Large intestine (tissue), 12 donors: ENCODE measurements at places on chromosomes 4 and X. TPM values are rescaled to one million over a fixed set of nuclear protein-coding genes. Genes with fewer than 3 reads are reported as not detected.

DNA sequence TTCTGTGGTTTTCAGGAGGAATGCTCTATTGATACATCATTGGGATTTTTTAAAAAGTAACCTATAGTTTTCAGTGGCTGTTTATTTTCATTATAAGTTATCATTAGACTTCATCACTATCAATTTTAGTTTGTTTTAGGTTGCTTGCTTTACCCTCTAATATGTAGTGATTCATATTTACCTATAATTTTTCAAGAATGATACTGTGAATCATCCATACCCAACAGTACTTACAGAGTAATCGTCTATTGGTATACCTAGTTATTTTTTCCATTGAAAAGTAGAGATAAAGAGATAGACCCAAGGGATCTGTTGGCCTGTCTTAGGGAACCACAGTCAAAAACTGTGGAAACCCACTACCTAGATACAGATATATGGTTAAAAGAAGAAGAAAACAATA is 83.3 kb downstream of the KLHL34 start:
- no peaks in the 10 kb centered on the region for H3K4me1 ChIP-seq
- no peak overlapping the region for H3K27ac ChIP-seq

GRCh38 chr4:87525636-87526295 is 3.4 kb downstream of the SPARCL1 start:
- H3K4me3 ChIP-seq, result peak overlapping the region; percentile 9
- H3K27me3 ChIP-seq, result no peaks in the 10 kb centered on the region
- DNase-seq, result no peak
- no peaks in the 10 kb centered on the region for H3K36me3 ChIP-seq

DNA sequence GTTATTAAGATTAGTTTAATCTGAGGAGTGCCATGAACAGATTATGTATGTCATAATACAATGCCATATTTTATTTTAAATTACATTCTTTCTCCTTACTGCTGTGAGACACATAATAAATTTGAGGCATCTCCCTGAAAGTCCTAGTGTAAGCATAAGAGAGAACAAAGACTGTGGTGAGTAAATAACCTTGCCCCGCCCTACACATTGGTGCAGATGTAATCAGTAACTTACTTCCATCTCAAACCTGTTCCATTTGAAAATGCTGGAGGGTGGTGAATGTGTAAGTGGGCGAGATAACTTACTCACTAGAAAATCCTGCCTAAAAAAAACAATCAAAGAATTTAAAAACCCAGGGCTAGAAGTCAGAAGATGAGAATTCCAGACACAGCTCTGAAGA is 338.1 kb upstream of the SLIT2 start:
- H3K27me3 ChIP-seq, result no peaks in the 10 kb centered on the region
- DNase-seq, result peak; percentile 2
- no peak overlapping the region for H3K4me3 ChIP-seq

DNA sequence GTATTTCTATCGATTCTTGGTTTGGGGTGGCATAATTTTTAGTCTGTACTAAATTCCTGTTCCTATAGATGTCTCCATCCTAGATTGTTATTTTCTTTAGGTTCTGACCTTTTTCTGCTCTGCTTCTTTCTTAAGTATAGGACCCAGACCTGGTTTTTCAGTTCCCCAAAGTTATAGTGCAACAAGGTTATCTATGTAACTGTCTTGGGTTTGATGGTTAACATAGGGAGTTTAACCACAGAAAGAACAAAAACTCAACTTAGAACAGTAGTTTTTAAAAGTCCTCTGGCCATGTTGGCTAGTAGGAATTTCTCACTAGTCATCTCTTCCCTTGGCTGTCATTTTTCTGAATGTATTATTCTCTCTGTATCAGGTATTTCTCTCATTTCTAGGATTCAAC is 38.8 kb upstream of the MAD2L1 start:
- H3K27ac ChIP-seq, result no peak overlapping the region
- H3K4me3 ChIP-seq, result no peak overlapping the region
- H3K36me3 ChIP-seq, result no peaks in the 10 kb centered on the region

DNA sequence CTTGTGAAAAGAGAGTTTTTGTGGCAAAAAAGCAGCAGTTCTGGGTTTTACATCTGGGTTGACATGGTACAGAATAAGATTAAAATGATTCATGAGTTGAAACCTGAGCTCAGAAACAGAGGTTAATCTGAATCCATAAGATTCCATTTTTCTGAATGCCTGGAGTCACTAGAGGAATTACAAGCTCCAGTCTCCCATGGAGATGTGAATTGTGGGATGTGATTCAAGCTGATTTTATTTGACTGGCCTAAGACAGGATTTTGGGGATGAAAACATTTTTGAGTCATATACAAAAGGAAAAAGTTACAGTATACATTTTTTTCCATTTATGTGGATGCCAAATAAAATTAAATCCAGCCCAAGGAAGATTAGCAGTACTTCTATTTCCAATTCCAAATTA is 161.1 kb downstream of the RBM46 start:
- H3K4me1 ChIP-seq, result no peaks in the 10 kb centered on the region
- H3K36me3 ChIP-seq, result no peaks in the 10 kb centered on the region
- no peak for DNase-seq

GRCh38 chr4:102163404-102164140 is 181.7 kb downstream of the SLC39A8 start:
- H3K4me1 ChIP-seq, result no peaks in the 10 kb centered on the region
- no peak overlapping the region for H3K27ac ChIP-seq
- H3K36me3 ChIP-seq, result no peaks in the 10 kb centered on the region
- no peak for DNase-seq
- no peak overlapping the region for H3K4me3 ChIP-seq
- H3K27me3 ChIP-seq, result no peaks in the 10 kb centered on the region

The SORBS2 gene
- polyA plus RNA-seq, result 34.4 TPM

The SLITRK4 gene
- polyA plus RNA-seq, result 13.7 TPM

The RENBP gene
- 85.8 TPM for polyA plus RNA-seq

The IL15 gene
- polyA plus RNA-seq, result 6.2 TPM

The EFHC2 gene
- 2.2 TPM for polyA plus RNA-seq

The RAB28 gene
- 18.4 TPM for polyA plus RNA-seq

The CCNI gene
- 242 TPM for polyA plus RNA-seq
